ENCODE measurements at places on chromosomes 13 and 19.
A peak's percentile ranks its signal among the peaks of the same experiment; 100 is the strongest.

- DNase-seq: no peak
These were observed 15.2 kb downstream of the LNX2 start for GRCh38 chr13:27605099-27605498.

DNA sequence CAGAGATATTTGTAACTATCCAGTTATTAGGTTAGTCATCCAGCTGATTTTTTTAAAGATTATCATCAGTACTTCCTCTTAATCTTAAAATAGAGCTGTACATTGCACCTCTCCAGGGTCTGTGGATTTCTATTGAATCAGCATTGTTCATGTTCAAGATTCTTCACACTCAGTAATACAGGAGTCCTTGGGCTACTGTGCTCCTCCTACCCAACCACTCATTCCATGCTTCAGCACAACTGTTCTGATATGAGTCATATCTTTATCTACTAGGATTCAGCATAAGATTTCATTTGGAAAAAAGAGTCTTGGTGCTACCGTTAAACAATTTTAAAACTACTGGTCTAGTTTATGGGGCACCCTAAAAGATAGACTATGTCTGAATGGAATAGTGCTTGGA, 357.8 kb downstream of the DCT start:
- DNase-seq: peak; percentile 48

DNA sequence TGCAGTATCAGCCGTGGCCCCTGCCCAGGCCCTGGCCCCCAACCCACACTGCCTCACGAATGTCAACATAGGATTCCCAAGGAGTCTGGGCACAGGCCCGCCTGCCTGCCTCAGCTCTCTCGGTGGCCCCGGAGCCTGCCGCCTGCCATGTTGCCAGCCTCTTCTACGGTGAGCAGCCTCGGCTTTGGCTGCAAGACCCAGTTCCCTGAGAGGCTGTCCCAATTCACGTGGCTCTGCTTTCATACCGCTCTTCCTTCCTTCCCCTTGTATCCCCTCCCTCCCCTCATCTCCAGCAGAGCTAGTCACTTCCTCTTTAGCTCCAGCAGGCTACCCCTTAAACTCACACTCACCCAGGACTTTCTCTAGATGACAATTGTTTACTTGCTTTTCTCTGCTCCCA, 42.7 kb downstream of the SERP2 start:
- DNase-seq: no peak

DNA sequence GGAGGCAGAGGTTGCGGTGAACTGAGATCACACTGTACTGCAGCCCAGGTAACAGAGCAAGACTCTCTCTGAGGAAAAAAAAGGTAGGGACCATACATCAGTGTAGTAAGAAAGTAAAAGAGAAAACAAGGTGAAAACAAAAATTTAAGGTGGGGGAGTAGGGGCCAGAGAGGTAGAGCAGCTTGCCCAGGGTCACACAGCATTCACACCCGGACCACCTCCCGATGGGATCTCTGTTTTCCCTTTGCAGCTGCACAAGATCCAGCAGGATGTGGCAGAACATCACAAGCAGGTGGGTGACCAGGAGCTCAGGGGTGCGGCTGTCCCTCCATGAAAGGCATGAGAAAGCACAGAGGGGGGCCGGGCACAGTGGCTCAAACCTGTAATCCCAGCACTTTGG, 4.5 kb downstream of the TLE6 start:
- no peak for DNase-seq

- DNase-seq: no peak
These were observed 29.2 kb downstream of the SYDE1 start for GRCh38 chr19:15136234-15136954.

GRCh38 chr19:11460207-11460606, 20.6 kb downstream of the ELAVL3 start:
- DNase-seq: no peak

- DNase-seq: no peak
These were observed 121.5 kb upstream of the CSNK1A1L start for GRCh38 chr13:37226971-37227370.

DNA sequence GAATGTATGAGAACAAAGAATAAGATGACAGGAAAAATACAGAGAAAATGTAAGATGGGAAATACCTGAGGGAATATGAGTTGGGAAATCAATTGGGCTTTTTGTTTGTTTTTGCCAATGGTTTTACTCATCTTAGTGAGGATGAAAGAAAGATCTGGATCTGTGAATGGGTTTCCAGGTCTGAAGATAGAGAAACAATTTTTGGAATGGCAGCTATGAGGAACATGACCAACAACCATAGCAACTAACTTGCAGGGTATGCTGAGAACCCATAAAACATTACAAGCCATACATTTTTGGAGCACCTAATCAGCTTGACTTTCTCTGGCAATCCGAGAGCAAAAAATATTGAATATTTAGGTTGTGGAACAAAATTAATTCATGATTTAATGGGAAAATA, 290.0 kb downstream of the KCTD12 start:
- no peak for DNase-seq

DNA sequence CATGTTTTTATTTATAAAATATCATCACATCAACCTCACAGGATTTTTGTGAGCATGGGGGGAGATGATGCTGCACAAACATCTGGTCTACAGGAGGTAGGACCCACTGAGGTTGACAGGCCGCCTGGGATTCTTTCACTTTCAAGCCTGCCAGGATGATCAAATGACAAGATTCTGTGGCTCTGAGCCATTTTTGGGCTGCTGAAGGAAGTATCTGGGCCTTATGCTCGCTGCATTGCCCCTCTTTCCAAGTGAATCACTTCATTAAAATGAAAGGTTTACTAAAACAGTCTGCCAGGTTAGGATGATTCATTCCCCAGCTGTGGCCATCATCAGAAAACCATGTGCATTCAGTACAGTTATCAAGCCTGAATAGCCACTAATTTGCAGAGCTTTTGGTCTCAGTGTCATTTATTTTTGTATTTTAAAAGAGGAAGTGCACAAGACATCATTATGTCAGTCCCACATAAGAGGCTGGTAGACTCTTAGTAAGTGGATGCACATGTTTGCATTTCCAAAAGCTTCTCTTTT, 34.4 kb downstream of the STARD13 start:
- DNase-seq: peak; percentile 83

DNA sequence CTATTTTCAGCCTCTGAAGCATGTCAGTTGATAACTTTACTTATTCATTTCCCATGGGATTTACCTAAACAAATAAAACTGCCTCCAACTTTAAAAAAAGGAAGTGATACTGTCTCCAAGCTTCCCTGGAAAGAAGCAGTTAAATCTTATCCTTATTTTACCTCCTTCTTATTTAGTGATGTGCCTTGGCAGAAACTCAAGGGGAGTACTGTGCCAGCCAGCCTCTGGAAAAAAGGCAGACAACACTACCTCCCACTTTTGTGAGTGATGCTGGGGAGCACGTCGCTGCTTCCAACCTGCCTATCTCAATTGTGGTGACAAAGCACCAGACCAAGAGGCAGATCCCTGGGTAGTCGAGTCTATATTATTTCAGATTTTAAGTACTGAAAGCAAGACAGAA, 765.6 kb downstream of the DIAPH3 start:
- DNase-seq: no peak

- DNase-seq: no peak
These were observed 3.9 kb downstream of the SLC25A41 start for GRCh38 chr19:6429419-6430221.

GRCh38 chr13:54185785-54186184, 1157.2 kb downstream of the OLFM4 start:
- DNase-seq: no peak

GRCh38 chr19:33998739-33999345, 173.5 kb upstream of the LSM14A start:
- DNase-seq: peak; percentile 35

- no peak for DNase-seq
These were observed 56.1 kb downstream of the KDM4B start for GRCh38 chr19:5025027-5025426.

- DNase-seq: no peak
These were observed 30.1 kb downstream of the OPA3 start for GRCh38 chr19:45554481-45554880.

- no peak for DNase-seq
These were observed 1597.6 kb upstream of the MIR17HG start for GRCh38 chr13:89749888-89750287.

- peak; percentile 36 for DNase-seq
These were observed 9.8 kb upstream of the FRY start for GRCh38 chr13:32021785-32022184.

GRCh38 chr13:21882766-21883165, 211.9 kb downstream of the FGF9 start:
- no peak for DNase-seq

- no peak for DNase-seq
These were observed 17.0 kb upstream of the COX7A1 start for GRCh38 chr19:36169084-36169760.

GRCh38 chr19:43616306-43616705, 3.1 kb downstream of the ZNF428 start:
- DNase-seq: no peak

DNA sequence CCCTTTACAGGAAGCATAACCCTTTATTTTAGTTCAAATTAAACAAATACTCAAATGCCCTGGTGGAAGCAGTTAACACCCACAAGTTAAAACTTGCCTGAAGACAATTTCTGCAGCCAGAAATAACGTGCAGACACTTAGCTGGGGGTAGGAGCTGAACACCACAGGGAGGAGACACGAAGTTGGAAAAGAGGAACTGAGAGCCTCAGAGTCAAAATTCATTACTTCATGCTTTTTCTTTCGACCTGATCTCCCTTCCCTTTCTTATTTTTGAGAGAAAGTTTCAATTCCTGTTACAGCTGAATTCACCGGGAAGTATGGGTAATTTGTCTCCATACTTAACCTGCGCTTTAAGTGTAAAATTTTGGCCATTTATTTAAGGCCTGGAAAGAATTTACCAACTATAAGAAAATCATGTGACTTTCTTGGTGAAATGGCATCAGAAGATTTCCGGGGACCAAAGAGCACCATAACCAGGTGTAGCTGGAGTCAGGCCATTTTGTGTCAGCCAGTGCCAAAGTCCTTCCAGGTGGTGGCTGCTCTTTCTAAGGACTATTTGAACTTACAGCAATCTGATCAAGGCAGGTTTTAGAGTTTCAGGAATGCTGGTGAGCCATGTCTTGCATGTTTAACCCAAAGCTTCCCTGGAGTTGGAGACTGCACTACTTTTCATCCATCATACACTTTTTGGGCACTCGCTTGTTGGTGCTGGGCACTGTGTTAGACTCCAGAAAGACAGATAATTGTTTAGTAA, 46.5 kb upstream of the RCBTB2 start:
- no peak for DNase-seq

GRCh38 chr19:13796301-13797057, 1.2 kb downstream of the ZSWIM4 start:
- DNase-seq: peak; percentile 91

GRCh38 chr19:16660763-16661479, at the start of gene TMEM38A:
TMEM38A (plus strand) TSS chr19:16661139; CDS start chr19:16661218, 79 bp downstream.
- DNase-seq: peak; percentile 80

Measured in GM03348 (cell line).